Vagina (tissue), 2 donors: ENCODE measurements at places on chromosomes 16 and 17.
A peak's percentile ranks its signal among the peaks of the same experiment; 100 is the strongest.

DNA sequence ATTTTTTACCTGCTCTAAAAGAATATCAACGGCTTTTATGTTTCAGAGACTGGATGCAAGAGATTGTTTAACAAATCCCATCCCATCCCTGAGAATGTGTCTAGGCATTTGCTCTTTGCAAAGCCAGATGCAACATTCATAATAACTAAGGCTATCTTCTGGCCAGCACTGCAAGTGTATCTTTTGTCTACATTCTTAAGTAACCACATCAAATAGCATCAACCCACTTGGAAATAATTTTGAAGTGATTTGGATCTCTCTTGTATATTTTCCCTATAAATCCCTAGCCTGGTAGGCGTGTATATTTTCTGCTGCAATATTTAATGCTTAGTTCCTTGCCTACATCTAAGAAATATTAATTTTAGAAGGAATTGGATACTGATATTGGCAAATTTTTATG, 64.3 kb downstream of the PIGL start:
- no peak overlapping the region for H3K4me3 ChIP-seq
- H3K27me3 ChIP-seq: no peaks in the 10 kb centered on the region
- H3K36me3 ChIP-seq: no peaks in the 10 kb centered on the region
- no peak overlapping the region for H3K27ac ChIP-seq
- peaks cover 16% of the 10 kb centered on the region for H3K4me1 ChIP-seq

- H3K36me3 ChIP-seq: no peaks in the 10 kb centered on the region
- no peaks in the 10 kb centered on the region for H3K4me1 ChIP-seq
Observed at GRCh38 chr17:36740157-36740556, 138.8 kb downstream of the MRM1 start.

GRCh38 chr16:86121374-86122010, 222.5 kb downstream of the IRF8 start:
- DNase-seq: no peak
- H3K27ac ChIP-seq: no peak overlapping the region
- no peaks in the 10 kb centered on the region for H3K36me3 ChIP-seq
- no peaks in the 10 kb centered on the region for H3K27me3 ChIP-seq
- no peaks in the 10 kb centered on the region for H3K4me1 ChIP-seq

GRCh38 chr16:67462279-67462655, 18.7 kb downstream of the ATP6V0D1 start:
- H3K4me1 ChIP-seq: peaks cover 90% of the 10 kb centered on the region
- H3K27me3 ChIP-seq: no peaks in the 10 kb centered on the region
- no peak overlapping the region for H3K4me3 ChIP-seq
- peak overlapping the region; percentile 81 for H3K27ac ChIP-seq
- no peak for DNase-seq

DNA sequence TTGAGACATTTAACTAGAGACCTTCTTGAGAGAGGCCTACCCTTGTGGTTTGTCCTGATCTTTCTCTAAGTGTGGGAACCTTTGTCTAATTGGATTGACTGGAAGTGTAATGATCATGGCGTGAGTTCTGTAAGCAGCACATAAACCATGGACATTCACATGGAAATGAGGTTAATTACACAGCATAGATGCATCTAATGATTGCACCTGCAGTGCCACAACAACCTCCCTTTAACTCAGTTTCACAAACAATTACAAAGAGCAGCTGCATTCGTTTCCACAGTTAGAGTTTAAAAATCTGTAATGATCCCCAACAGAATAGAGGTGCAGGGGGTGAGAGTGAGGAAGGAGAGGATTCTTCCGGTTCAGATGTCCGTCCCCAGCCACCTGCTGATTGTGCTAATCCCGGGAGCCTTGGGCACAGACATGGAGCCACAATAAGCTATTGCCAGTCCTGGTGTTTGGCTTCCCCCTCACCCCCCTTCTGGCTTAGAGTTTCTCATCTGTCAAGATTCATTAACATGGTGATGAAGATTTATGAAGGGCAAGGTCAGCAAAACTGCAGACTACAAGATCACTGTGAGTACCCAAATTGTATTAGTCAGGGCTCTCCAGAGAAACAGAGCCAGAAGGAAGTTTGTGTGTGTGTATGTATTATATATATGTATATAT, 659.2 kb upstream of the SOX9 start:
- H3K4me1 ChIP-seq: no peaks in the 10 kb centered on the region
- DNase-seq: no peak
- no peaks in the 10 kb centered on the region for H3K36me3 ChIP-seq
- H3K4me3 ChIP-seq: no peak overlapping the region

- H3K4me1 ChIP-seq: no peaks in the 10 kb centered on the region
- no peaks in the 10 kb centered on the region for H3K27me3 ChIP-seq
- no peak overlapping the region for H3K4me3 ChIP-seq
- no peaks in the 10 kb centered on the region for H3K36me3 ChIP-seq
Observed at GRCh38 chr16:51971184-51971583, 575.8 kb downstream of the TOX3 start.

- H3K27ac ChIP-seq: no peak overlapping the region
- peaks cover 38% of the 10 kb centered on the region for H3K4me1 ChIP-seq
- H3K27me3 ChIP-seq: no peaks in the 10 kb centered on the region
- no peaks in the 10 kb centered on the region for H3K36me3 ChIP-seq
Observed at GRCh38 chr17:40699853-40700252, 3.7 kb downstream of the KRT24 start.

DNA sequence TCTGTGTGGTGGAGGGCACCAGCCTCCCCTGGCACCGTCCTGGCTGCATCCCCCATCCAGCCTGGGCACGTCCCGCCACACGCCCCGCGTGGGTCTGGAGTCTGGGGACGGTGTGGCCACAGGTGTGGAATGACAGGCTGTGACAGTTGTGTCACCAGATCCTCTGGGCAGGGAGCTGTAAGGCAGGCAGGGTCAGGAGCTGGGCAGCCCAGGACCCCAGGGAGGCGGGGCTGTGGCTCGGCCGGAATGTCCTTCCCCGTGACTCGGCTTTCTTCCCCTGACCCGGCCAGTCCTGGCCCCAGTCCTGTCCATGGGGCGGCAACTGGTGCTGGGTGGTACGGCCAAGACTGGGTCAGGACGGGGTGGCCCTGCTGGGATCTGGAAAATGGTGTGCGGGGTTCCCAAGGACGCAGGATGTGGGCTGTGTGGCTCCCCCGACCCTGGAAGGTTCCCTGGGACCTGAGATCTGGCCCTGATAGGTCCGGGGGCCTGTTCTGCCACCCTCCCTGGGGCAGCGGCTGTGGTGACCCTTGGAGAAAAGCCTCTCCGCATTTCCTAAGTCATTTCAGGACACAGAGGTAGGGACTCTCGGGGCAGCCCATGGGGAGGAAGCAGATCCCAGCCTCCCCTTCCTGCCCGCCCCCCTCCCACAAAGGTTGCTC, 3.3 kb upstream of the SLC16A3 start:
- DNase-seq: no peak
- no peak overlapping the region for H3K4me3 ChIP-seq
- H3K27ac ChIP-seq: no peak overlapping the region
- H3K36me3 ChIP-seq: no peaks in the 10 kb centered on the region

DNA sequence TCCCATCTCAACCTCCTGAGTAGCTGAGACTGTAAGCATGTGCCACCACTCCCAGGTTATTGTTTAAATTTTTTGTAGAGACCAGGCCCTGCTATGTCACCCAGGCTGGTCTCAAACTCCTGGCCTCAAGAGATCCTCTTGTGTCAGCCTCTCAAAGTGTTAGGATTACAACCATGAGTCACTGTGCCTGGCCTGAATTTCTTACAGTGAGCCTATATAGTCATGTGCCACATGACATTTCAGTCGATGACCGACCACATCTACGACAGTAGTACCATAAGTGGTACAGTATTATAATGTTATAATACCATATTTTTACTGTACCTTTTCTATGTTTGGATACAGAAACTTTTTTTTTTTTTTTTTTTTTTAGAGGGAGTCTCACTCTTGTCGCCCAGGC, 195.3 kb downstream of the STX8 start:
- H3K4me1 ChIP-seq: no peaks in the 10 kb centered on the region
- no peaks in the 10 kb centered on the region for H3K27me3 ChIP-seq
- H3K27ac ChIP-seq: no peak overlapping the region
- DNase-seq: no peak

- H3K4me1 ChIP-seq: no peaks in the 10 kb centered on the region
- H3K27me3 ChIP-seq: no peaks in the 10 kb centered on the region
- H3K27ac ChIP-seq: no peak overlapping the region
Observed at GRCh38 chr16:10708969-10709368, 14.2 kb upstream of the TEKT5 start.

- no peaks in the 10 kb centered on the region for H3K36me3 ChIP-seq
- H3K4me3 ChIP-seq: peak overlapping the region; percentile 100
- H3K27ac ChIP-seq: peak overlapping the region; percentile 99
- no peaks in the 10 kb centered on the region for H3K27me3 ChIP-seq
- H3K4me1 ChIP-seq: peaks cover 76% of the 10 kb centered on the region
Observed at GRCh38 chr17:40064971-40065768, 2.4 kb downstream of the THRA start.

DNA sequence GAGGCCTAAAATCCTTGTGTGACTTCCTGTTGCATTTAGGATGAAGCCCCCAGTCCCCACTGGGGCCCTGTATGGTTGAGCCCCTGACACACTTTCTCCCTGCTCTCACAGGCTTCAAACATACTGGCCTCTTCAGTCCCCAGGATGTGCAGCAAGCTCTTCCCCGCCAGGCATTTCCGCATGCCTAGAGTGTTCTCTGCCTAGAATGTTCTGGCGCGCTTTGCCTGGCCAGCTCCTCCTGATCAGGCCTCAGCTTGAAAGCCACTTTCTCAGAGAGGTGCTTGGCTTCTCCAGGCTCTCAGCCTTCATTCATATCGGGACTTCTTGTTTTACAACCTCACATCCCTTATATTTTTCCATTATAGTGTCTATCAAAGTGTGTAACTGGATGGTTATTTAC, 123.7 kb downstream of the SPACA3 start:
- no peaks in the 10 kb centered on the region for H3K36me3 ChIP-seq
- H3K27ac ChIP-seq: no peak overlapping the region
- no peaks in the 10 kb centered on the region for H3K27me3 ChIP-seq
- no peak overlapping the region for H3K4me3 ChIP-seq

DNA sequence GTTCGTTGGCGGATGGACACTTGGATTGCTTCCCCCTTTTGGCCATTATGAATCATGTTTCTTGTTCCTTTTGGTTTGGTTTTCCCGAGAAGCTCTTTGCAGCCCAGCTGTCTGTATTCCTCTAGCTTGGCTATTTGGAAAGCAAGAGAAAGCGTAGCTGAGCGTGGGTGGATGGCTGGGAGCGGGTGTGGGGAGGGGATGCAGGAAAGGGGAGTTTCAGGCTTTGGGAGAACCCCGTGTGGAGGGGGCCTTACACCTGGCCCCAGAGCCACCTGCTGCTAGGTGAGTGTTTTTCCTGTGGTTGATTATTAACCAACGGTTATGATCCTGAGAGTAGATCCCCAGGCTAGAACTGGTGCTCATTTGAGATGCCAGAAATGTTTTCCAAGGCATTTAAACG, 103.7 kb downstream of the RAP1GAP2 start:
- no peaks in the 10 kb centered on the region for H3K27me3 ChIP-seq
- H3K4me3 ChIP-seq: no peak overlapping the region
- H3K36me3 ChIP-seq: no peaks in the 10 kb centered on the region
- H3K27ac ChIP-seq: no peak overlapping the region

DNA sequence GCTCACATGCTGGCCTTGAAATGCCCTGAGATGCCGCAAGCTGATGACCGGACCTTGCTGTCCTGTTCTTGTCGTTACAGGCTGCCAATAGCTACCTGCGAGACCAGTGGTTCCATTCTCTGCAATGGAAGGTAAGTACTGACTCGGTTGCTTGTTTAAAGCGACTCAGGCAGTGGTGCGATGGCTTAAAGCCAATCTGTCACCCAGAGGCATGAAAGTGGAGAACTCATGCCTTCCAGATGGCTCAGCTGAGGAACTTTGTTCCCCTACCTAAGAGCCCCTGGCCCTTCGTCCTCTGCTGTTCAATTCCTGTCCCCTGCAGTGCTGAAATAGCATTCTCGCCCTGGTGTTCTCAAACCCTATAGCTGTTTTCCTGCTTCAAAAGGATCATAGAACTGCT, 158.3 kb upstream of the PLCG2 start:
- H3K36me3 ChIP-seq: no peaks in the 10 kb centered on the region
- H3K27ac ChIP-seq: peak overlapping the region; percentile 79
- H3K4me1 ChIP-seq: peaks cover 83% of the 10 kb centered on the region
- DNase-seq: no peak
- no peak overlapping the region for H3K4me3 ChIP-seq

- H3K36me3 ChIP-seq: no peaks in the 10 kb centered on the region
- no peak for DNase-seq
- H3K4me1 ChIP-seq: no peaks in the 10 kb centered on the region
Observed at GRCh38 chr16:51035711-51036110, 115.4 kb downstream of the SALL1 start.

DNA sequence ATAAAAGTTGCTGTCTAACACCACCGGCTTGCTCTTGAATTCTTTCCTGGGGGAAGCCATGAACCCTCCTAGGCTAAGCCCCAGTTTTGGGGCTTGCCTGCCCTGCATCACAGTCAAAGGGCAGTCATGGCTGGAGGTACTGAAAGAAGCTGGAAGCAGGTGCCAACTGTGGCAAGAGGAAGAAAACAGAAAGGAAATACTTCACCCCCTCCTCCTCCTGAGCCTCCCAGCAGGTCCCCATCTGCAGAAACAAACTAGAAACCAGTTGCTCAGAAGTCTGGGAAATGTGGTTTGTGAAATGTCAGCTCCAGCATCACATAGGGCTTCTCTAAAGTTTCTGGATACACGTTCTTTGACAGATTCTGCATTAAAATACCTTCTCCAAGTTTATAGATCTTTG, 150.0 kb upstream of the PSMD7 start:
- H3K4me3 ChIP-seq: no peak overlapping the region
- no peaks in the 10 kb centered on the region for H3K27me3 ChIP-seq
- no peaks in the 10 kb centered on the region for H3K36me3 ChIP-seq

DNA sequence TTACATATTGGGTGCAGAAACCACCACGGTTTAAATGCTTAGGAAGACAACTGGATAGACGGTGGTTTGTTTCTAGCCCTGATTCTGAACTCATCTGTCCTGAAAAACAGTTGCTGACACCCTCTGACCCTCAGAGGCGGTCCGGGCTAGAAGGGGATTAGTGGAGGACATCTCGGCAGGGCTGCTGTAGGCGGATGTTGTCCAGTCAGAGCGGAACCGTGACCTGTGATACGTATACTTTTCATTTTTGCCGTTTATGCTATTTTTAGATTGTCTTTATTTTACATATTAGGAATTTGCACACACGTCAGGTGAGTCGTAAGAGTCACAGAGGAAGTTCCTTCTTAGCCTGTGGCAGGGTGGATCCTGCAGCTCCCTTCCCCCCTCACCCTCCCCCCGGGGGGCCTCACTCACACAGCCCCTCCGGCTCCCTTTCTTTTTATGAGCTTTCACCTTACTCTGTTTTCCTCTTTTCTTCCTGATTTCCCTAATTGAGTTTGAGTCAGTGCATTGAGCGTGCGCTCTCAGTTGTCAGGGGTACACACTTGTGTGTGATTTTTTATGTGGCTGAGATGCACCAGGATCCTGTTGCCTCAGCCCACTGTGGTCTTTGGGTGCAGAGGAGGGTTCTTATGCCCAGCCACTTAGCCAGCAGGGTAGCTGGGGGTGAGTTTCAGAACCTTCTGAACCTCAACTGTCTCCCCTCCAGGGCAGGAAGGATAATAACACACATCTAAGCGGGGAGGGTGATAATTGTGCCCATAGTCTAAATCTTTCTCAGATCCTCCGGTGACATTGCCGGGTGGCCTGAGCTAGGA, 211.1 kb upstream of the CHMP6 start:
- no peak overlapping the region for H3K4me3 ChIP-seq
- DNase-seq: no peak
- peak overlapping the region; percentile 60 for H3K27ac ChIP-seq
- no peaks in the 10 kb centered on the region for H3K27me3 ChIP-seq
